ENCODE measurements at places on chromosomes 6 and 20.

- H3K27me3 ChIP-seq = peaks cover 29% of the 10 kb centered on the region
- no peaks in the 10 kb centered on the region for H3K36me3 ChIP-seq
- H3K4me3 ChIP-seq = no peak overlapping the region
- DNase-seq = no peak
Measured at GRCh38 chr6:43389730-43390295, 20.4 kb upstream of the ZNF318 start.

GRCh38 chr6:168634541-168635328 lies 193.8 kb downstream of the SMOC2 start:
- H3K27me3 ChIP-seq = peaks cover 5% of the 10 kb centered on the region
- H3K4me1 ChIP-seq = no peaks in the 10 kb centered on the region
- H3K27ac ChIP-seq = no peak overlapping the region
- DNase-seq = no peak
- H3K4me3 ChIP-seq = no peak overlapping the region

GRCh38 chr6:13776602-13777001 lies 37.8 kb downstream of the MCUR1 start:
- no peaks in the 10 kb centered on the region for H3K36me3 ChIP-seq
- no peak overlapping the region for H3K27ac ChIP-seq
- no peak for DNase-seq
- H3K4me1 ChIP-seq = no peaks in the 10 kb centered on the region

GRCh38 chr6:6969761-6970223 lies 138.0 kb upstream of the RREB1 start:
- H3K27me3 ChIP-seq = peaks cover 14% of the 10 kb centered on the region
- no peak overlapping the region for H3K27ac ChIP-seq
- no peaks in the 10 kb centered on the region for H3K36me3 ChIP-seq
- no peak overlapping the region for H3K4me3 ChIP-seq

DNA sequence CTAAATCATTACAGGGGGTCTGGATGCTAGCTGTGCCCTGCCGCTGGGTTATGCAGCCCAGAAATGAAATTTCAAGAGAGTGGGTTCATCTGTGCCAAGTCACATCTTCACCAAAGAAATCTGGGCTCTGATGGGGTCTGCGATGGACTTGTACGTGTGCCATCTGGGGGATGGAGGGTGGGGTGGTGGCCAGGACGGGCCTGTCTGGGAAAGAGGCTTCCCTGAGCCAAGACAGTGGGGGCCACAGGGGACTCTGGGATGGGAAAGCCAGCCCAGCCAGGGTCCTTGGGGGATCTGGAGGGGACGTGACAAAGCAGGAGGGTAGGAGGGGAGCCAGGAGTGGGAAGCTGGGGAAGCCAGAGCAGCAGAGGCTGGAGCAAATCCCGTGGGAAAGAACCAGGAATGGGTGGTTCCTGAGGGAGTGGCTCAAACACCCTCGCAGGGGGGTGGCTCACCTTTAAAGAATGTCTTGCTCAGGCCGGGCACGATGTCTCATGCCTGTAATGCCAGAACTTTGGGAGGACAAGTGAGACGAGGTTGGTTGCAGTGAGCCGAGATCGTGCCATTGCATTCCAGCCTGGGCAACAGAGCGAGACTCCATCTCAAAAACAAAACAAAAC lies 36.3 kb upstream of the SULF2 start:
- peaks cover 78% of the 10 kb centered on the region for H3K27me3 ChIP-seq
- no peaks in the 10 kb centered on the region for H3K36me3 ChIP-seq
- H3K4me3 ChIP-seq = no peak overlapping the region
- no peaks in the 10 kb centered on the region for H3K4me1 ChIP-seq

GRCh38 chr6:2688401-2689064 lies 62.2 kb downstream of the MYLK4 start:
- peak; percentile 75 for DNase-seq
- peaks cover 3% of the 10 kb centered on the region for H3K36me3 ChIP-seq
- H3K27ac ChIP-seq = no peak overlapping the region

DNA sequence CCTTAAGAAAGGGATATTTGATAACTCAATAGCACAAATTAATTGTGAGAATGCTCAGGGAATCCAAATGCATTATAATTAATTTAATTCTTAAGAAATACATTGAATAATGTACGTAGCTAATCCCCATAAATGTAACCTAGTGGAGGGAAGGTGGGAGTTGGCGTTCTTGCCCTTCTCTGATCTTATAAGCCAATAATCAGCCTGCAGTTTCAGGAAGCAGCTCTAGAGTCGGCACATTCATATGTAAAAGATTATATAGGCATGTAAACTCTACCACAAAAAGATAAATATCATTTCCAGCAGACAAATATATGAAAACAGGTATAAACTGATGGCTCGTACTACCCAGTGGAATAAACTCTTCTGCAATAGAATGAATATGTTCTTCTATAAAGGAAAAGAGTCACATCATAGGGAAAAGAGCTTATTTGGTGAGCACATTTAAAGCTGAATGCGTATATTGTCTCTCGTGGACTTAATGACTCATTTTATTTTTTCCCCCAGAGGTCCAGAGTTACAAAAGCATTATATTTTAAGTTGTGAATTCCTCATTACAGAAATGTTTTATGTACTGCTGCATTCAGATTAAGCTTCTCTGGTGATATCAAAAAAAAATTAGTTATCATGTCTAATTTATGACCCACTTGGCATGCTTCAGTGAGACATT lies 112.2 kb downstream of the TFAP2A start:
- no peaks in the 10 kb centered on the region for H3K36me3 ChIP-seq
- H3K4me3 ChIP-seq = no peak overlapping the region
- H3K27ac ChIP-seq = no peak overlapping the region

DNA sequence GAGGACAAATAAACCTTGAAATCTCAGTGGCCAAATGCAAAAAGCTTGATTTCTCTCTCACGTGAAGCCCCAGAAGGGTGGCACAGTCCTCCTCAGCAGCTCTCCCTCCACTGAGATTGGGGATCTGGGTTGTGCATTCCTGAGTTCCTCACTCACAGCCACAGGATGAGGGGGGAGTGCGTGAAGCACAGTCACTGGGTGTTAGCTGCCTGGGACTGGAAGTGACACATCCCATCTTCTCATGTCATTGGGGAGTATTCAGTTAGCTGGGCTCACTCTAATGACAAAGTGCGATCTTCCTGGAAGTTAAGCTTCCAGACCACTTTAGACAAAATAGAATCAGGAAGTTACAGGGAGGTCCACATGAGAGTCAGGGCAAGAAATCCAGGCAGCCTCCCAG lies 192.2 kb upstream of the LRFN2 start:
- peaks cover 21% of the 10 kb centered on the region for H3K27me3 ChIP-seq
- DNase-seq = peak; percentile 79
- H3K27ac ChIP-seq = no peak overlapping the region
- no peak overlapping the region for H3K4me3 ChIP-seq

DNA sequence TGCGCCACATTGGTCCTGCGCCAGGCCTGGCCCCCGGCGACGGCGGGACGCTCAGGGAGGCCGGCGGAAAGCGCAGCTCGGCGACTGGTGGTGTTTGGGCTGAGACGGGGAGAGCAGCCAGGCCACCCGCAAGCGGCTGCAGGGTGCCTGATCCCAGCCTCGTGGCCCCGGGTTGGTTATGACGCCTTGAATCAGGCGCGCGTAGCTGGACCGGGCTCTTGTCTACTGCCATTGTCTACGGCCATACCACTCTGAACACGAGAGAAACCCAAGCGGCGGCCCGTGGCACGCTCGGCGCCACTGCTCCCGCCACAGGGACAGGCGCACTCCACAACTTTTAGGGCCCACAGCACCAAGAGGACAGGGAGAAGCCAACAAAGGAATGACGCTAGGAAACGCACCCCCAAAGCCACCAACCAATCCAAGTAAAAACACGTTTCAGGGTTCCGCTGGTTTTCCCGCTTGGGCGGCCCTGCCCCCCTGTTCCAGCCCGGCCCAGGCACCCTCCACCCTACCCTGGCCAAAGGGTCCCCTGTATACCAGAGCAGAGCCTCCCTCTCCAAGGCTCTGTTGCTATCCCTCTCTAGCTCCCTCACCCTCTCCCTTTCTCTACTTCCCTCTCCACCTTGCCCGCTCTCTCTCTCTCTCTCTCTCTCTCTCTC lies 1849.3 kb upstream of the DEFB115 start:
- no peaks in the 10 kb centered on the region for H3K4me1 ChIP-seq
- H3K4me3 ChIP-seq = no peak overlapping the region
- no peaks in the 10 kb centered on the region for H3K27me3 ChIP-seq
- H3K36me3 ChIP-seq = no peaks in the 10 kb centered on the region

GRCh38 chr20:62835931-62836861 lies 19.3 kb downstream of the COL9A3 start:
- H3K4me1 ChIP-seq = peaks cover 11% of the 10 kb centered on the region
- H3K27ac ChIP-seq = no peak overlapping the region
- H3K36me3 ChIP-seq = no peaks in the 10 kb centered on the region

DNA sequence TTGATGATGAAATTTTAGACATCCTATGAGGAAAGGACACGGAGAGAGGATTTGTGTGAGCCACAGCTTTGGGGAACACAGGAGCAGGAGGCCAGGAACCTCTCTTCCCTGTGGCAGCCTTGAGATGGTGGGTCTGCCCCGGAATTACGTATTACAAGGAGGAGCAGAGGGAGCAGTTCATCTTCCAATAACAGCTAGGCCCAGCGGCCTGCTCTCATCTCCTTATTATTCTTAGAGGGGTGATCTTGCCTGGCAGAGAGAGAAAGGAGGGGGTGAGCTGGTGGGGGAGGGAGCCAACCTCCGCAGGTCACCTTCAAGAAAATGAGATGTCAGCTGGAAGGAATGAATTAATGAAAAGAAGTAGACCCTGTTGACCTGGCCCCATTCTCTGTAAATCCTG lies 305.8 kb downstream of the LRFN2 start:
- DNase-seq = no peak
- H3K27me3 ChIP-seq = peaks cover 33% of the 10 kb centered on the region
- H3K36me3 ChIP-seq = no peaks in the 10 kb centered on the region
- no peak overlapping the region for H3K4me3 ChIP-seq
- no peaks in the 10 kb centered on the region for H3K4me1 ChIP-seq
- H3K27ac ChIP-seq = no peak overlapping the region

- H3K27ac ChIP-seq = no peak overlapping the region
- no peak overlapping the region for H3K4me3 ChIP-seq
- H3K4me1 ChIP-seq = peaks cover 7% of the 10 kb centered on the region
- no peaks in the 10 kb centered on the region for H3K36me3 ChIP-seq
Measured at GRCh38 chr20:33945391-33946081, 48.2 kb upstream of the RALY start.

DNA sequence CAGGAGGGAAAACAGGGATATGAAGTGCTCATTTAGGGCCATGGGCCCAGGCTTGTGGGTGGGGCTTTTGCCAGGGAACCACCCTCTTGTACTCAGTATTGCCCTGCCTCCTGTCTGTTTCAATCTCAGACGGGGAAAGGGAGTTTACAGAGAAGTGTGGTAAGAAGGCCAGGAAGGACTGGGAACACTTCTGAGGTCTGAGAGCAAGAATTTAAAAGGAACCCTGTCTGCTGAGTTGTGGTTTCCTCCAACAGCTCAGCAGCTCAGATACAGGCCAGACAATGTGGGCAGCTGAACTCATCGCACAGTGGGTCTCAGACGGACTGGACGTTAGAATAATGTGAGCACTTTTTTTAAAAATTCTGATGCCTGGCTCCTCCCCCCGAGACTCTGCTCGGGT lies 354.1 kb upstream of the ARID1B start:
- H3K4me1 ChIP-seq = peaks cover 3% of the 10 kb centered on the region
- no peaks in the 10 kb centered on the region for H3K27me3 ChIP-seq
- H3K36me3 ChIP-seq = no peaks in the 10 kb centered on the region
- no peak overlapping the region for H3K4me3 ChIP-seq

DNA sequence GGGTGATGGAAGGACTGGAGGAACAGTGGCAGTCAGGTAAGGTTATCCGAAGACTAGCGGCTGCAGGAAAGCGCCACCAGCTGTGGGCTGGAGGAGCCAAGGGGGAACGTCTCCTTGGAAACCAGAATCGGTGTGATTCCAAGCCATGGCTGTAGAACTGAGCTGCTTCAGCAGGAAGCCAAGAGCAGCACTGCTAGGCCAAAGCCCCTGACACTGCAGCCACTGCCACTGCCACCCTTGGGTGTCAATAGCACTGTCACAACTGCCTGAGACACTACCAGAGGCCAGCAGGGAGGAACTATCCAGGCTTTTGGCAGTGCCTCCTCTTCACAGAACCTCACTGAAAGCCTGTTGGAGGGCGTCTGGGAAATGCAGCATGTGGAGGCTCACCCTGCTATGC lies 289.6 kb upstream of the SUPT3H start:
- no peaks in the 10 kb centered on the region for H3K36me3 ChIP-seq
- H3K4me3 ChIP-seq = no peak overlapping the region
- H3K27me3 ChIP-seq = no peaks in the 10 kb centered on the region
- DNase-seq = no peak
- peaks cover 10% of the 10 kb centered on the region for H3K4me1 ChIP-seq

- peaks cover 26% of the 10 kb centered on the region for H3K27me3 ChIP-seq
- H3K4me3 ChIP-seq = no peak overlapping the region
- no peak for DNase-seq
- H3K4me1 ChIP-seq = no peaks in the 10 kb centered on the region
- H3K36me3 ChIP-seq = no peaks in the 10 kb centered on the region
Measured at GRCh38 chr20:24207803-24208300, 219.3 kb upstream of the GGTLC1 start.

DNA sequence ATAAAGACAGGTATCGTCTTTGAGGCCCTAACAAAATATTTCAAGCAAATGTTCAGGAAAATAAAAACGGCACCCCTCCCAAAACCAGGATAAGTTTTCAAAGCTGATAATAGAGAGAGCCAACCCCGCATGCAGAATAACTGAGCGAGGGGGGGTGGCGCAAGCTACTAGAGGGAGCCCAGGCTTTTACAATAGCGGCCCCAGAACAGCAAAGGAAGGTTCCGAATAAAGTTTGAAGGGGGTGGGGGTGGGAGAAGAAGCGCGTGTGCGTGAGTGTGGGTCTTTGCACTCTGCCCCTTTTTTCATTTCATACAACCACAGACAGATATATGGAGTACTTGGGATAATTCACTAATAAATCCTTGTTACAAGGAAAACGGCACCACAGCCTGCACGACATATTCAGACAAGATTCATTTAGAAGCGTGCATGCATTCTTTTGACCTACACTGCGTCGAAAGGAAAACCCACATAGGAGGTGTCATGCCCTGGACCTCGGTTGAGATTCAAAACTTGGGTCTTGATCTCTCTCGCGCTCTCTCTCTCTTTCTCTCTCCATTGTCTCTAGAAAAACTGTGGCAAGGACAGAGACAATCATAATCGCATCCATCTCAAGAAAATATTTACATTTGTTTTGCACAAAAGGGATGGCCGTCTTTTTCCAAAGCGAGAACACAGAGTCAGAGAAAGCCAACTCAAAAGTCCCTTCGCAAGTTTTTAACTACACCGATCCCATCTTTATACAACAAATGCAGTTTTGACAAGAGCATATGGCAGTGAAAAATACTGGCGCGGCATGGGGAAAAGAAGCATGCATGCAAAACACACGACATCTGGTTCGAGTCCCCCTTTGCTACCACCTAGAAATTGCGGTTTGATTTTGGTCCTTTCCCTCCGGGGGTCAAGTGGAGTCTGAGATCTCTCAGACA lies 1.6 kb downstream of the OLIG3 start:
- peaks cover 33% of the 10 kb centered on the region for H3K4me1 ChIP-seq
- DNase-seq = no peak
- H3K27me3 ChIP-seq = peaks cover 99% of the 10 kb centered on the region

- no peaks in the 10 kb centered on the region for H3K4me1 ChIP-seq
- H3K27ac ChIP-seq = no peak overlapping the region
- H3K4me3 ChIP-seq = no peak overlapping the region
- H3K36me3 ChIP-seq = no peaks in the 10 kb centered on the region
Measured at GRCh38 chr20:1848373-1848772, 46.8 kb upstream of the SIRPA start.

GRCh38 chr6:16947375-16948015 lies 154.4 kb upstream of the STMND1 start:
- no peak overlapping the region for H3K27ac ChIP-seq
- no peak overlapping the region for H3K4me3 ChIP-seq
- peaks cover 4% of the 10 kb centered on the region for H3K27me3 ChIP-seq
- H3K36me3 ChIP-seq = no peaks in the 10 kb centered on the region
